ENCODE measurements at places on chromosomes 2 and 18.

- DNase-seq: no peak
Measured at GRCh38 chr2:120228503-120228902, 5.3 kb upstream of the TMEM185B start.

DNA sequence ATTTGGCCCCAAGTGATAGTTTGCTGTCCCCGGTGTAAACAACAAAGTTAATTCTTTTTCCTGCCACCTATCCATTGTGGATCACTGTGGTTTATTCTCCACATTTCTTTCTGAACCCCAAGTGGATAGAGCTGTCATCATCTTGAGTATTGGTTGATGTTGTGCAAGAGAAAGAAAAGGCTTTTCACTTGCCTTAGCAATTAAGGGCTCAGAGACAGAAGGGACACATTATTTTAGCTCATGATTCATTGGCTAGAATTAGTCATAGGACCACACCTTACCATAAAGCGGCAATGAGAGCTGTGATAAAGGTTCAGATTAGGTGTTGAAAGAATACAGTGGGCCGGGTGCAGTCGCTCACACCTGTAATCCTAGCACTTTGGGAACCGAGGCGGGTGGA lies 442.1 kb upstream of the DCC start:
- DNase-seq: no peak

DNA sequence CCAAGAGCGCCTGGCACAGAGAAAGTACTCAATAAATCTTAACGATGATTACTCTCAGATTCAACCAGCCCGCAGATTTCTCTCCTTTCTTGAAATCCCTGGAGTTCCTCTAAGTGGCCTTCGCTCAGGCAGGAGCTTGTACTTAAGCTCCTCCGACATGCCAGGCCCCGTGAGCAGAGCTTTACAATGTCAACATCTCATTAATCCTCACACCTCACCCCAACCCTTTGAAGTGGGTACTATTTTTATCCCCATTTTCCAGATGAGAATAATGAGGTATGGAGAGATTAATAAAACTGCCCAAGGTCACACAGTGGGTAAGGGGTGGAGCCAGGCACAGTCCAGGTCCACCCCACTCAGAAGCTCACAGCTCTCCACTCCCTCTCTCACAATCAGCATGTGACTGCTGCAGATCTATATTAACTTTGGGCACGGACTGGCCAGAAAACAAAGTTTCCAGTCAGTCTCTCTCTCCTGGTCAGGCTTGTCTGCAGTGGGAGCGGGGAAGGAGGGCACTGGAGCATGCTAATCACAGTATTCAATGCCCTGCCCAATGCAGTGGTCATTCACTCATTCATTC lies 18.0 kb downstream of the DNMT3A start:
- no peak for DNase-seq

GRCh38 chr2:146624430-146625160 lies 1220.2 kb upstream of the ACVR2A start:
- no peak for DNase-seq

DNA sequence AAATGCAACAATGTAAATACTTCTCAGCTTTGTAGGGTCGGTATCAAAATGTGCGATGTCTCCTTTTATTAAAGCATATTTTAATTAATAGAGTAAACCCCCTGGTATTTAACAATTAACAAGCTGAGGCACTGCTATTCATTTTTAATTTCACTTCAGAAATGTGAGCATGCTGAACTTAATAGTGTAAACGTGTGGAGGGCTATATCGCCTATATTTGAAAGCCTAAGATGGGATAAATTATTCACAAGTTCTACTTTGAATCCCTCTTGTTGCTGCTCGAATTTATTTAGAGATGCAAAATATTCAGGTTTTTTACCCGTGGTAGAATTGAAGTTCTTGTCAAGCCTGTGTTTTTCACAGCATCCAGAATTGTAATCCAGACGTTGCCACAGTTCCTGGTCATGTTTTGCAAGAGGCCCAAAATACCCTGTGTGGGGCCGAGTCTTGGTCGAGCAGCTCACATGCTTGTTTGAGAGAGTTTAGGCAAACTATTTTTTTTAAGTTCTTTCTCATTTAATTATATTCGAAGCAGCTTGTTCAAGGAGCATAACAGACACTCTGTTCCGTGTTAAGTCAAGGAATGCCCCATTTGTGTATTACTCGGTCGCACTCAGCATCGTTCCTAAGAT lies 2.5 kb downstream of the SALL3 start:
- no peak for DNase-seq

DNA sequence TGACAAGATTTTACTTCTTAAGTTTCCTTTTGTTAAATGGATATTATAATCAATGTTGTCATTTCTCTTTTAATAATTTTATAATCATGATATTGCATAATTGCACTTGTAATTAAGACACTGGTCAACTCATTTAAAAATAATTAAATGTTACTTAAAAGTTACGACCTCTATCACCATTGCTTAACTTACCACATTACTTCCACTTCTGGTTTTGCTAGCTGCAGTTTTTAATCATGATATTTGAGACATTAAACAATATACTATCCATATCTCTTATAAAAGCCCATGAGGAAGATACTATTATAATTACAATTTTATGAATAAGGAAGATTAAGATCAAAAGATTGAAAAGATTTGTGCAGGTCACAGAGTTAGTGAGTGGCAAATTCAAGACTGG lies 502.0 kb downstream of the RNF144A start:
- DNase-seq: no peak

DNA sequence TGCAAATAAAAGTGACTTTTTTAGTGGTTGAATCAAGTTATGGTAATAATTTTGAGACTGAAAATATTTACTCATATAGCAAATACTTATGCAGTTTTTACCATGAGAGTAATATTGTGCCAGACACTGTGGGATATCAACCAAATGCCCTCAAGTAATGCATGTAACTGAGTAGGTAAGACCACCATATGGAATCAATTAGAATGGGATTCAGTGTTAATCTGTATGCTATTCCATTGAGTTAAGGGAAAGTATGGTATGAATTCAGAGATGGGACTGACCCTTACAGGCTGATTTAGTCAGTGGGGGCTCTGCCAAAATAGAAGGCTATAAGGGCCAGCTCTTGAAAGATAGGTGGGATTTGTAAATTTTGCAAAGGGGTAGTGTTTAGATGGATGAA lies 131.6 kb downstream of the CCDC85A start:
- no peak for DNase-seq

DNA sequence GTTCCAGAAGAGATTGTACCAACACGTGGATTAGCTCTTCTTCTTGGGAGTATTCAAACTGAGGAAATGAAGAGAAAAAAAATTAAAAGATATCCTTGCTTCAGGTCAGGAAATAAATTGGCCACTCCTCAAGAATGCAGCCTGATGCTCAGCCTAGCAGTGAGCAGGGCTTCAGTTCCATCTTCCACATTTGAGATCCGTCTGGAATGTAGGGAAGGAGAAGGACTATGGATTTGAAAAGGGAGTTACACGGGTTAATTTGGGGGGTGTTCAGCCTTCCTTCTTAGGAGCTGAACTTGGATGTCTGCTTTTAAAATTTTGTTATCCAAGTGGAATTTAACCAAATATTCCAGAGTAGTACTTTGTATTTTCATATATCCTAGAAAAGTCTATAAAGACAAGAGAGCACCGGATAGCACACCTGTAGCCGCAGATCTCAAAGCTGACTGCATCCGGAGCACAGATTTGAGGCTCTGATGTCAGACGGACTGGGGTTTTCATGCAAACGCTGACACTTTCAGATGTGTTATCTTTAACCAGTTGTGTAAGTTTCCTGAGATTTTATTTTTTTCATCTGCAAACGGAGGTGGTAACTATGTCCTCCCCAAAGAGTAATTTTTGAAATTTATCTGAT lies 99.3 kb downstream of the COPS8 start:
- DNase-seq: no peak

DNA sequence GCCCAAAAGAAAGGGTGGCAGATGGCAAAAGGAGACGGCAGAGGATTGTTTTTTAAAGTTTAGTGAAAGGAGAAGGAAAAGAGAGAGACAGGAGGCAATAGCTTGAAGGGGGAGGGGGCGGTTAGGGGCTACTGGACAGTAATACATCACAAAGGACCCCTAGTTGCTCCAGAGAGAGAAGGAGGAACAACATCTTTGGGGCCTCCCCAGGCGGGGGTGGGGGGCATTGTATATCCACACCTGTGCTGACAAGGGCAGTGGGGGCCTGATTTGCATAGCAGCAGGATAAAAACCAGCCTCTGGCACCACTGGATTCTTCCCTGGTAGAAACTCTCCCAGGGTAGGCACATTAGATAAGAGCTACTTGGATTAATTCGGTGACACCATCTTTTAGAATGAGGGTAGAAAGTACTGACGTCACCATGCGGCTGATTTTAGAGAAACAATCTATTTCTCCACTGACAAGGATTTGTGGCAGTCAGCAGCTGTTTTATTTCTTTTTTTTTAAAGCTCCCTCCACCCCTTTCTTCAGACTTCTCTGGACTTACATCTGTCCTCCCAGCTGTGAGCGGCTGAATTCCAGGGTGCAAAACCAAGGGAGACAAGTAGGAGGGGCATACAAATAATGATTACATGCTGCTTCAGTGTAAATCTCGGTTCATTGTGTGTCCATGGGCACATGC lies 199.8 kb upstream of the NRP2 start:
- DNase-seq: no peak

- no peak for DNase-seq
Measured at GRCh38 chr2:181656450-181657291, at the start of gene CERKL. Gene CERKL, minus strand, starts transcription at chr2:181657105. Its CDS starts 99 bp downstream, at chr2:181657006.

DNA sequence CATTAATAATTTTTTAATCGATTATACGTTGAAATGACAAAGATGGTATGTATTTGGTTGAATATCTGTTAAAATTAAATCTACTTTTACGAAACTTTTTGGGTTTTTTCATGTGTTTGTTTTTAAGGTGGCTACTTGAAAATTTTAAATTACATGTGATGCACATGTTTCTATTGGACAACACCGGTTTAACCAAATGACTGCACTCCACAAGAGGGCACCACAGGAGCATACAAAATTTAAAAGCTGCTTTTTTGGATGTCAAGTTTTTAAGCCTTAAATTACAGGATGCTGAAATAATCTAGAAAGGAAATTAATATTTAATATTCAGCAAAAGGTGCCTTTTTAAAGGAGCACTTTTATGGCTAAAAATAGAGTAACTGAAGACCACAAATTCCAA lies 98.7 kb downstream of the ACVR1 start:
- DNase-seq: peak; percentile 13

GRCh38 chr2:50769406-50770181 lies 262.3 kb downstream of the NRXN1 start:
- DNase-seq: no peak

- DNase-seq: no peak
Measured at GRCh38 chr18:13895505-13896033, 19.8 kb downstream of the MC2R start.

DNA sequence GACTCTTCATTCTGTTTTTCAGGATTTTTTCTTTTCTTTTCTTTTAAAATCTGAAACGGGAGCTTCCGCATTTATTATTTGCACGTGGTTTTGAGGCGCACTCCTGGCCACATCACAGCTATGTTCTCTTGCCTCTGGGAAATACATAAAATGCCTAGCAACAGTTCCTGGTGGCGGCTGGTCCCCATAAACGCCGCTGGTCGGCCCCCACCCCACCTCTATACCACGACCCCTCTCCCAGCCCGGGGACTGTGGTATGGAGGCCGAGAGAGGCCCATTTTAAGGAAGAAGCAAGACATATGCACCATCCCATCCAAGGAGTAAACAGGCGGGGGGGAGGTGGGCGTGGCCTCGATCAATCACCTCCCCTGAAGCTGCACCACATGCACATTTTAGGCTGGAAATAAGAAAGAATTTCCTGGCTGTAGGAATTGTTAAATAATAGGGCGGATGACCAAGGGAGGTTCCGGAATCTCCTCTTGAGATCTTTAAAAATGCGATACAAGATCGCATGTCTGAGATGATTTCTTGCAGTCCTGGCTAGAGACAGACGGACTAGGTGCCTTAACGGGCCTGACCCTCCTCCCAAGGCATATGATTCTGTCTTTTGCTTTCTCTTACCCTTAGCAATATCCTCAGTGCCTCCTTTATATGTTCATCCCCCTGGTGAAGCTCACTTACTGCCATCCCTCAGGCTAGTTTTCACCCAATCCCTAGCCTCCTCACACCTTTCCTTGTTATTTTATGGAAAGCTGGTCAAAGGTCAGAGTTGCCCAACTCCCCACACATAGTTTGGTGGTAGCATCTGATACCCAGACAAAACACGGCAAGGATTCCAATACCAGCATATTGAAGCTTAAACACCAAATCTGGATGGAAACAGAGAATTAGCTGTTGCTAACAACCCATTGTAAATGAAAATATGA lies 82.4 kb downstream of the BCL2 start:
- DNase-seq: no peak

GRCh38 chr2:174717273-174717672 lies 47.0 kb downstream of the CHRNA1 start:
- DNase-seq: no peak

GRCh38 chr18:31487246-31488015 lies 10.5 kb upstream of the DSG2 start:
- no peak for DNase-seq

DNA sequence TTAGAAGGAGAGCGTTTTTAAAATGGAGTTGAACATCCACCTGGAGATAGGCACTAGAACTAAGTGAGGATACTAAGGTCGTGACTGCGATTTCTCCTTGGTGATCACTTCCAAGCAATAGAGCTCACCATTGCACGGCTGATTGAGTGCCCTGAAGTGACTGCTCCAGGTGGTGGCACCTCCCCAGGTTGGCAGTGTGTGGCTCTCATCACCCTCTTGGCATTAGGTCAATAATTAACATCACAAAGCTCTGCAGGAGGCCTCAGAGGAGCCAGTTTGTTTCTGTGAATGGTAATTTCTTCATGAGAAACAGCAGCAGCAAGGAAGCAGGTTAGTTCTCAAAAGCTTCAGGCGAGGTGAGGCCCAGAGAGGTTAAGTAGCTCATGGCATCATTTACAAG lies 259.6 kb downstream of the CLIP4 start:
- no peak for DNase-seq

DNA sequence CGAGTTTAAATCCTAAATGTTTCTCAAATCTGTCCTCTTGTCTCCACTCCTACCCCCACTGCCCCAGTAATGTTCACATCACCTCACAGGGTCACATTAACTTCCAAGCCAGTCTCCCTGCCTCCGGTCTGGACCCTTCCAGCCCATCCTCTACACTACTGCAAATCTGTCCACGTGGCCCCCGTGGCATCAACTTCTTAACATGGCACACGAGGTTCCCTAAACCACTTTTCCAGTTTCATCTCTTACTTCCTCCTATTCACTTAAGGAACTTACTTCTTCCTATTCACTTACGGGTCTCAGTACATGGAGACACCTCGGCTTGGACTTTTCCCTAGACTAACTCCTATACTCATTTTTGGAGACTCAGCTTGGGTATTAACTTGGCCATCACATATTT lies 27.0 kb downstream of the MRPL33 start:
- DNase-seq: no peak

- DNase-seq: no peak
Measured at GRCh38 chr2:12773586-12774394, 57.1 kb downstream of the TRIB2 start.

DNA sequence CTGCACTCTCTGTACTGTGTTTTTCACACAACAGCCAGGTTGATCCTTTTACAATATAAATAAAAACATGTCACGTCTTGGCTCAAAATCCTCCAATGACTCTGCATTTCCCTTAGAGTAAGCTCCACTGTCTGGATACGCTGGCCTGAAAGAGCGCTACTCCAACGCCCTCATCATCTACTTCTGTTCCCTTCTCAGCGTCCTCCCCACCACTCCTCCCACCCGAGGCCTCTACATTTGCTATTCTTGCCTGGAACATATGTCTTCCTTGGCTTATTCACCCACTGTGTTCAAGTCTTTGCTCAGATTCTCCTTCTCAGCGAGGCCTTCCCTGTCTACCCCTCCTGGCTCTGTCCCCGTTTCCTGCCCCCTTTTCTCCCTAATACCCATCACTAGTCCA lies 37.6 kb downstream of the EPB41L3 start:
- DNase-seq: no peak

Data from bone marrow (tissue), 2 donors.